ENCODE measurements at places on chromosomes 11 and 22.
A peak's percentile ranks its signal among the peaks of the same experiment; 100 is the strongest.

GRCh38 chr11:64869571-64870175 is 8.7 kb downstream of the EHD1 start:
- DNase-seq = no peak

DNA sequence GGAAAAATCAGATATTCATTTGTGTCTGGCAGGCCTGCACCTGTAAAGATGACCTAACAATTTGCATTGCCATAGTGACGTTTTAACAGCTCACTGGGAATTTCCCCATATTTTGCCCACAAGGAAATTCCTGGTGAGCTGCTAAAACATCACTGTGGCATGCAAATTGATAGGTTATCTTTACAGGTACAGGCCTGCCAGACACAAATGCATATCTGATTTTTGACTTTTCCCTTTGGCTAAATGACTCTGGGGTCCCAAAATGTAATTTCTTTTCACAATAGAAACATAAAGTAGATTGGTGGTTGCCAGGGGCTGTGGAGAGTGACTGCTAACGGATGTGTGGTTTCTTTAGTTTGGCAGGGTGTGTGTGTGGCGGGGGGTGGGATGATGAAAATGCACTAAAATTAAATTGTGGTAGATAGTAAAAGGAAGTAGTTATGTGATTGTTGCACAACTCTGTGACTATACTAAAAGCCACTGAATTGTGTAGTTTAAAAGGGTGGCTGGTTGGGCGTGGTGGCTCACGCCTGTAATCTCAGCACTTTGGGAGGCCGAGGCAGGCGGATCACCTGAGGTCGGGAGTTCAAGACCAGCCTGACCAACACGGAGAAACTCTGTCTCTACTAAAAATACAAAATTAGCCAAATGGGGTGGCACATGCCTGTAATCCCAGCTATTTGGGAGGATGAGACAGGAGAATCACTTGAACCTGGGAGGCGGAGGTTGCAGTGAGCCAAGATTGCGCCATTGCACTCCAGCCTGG is 18.5 kb upstream of the FEZ1 start:
- peak; percentile 85 for DNase-seq

DNA sequence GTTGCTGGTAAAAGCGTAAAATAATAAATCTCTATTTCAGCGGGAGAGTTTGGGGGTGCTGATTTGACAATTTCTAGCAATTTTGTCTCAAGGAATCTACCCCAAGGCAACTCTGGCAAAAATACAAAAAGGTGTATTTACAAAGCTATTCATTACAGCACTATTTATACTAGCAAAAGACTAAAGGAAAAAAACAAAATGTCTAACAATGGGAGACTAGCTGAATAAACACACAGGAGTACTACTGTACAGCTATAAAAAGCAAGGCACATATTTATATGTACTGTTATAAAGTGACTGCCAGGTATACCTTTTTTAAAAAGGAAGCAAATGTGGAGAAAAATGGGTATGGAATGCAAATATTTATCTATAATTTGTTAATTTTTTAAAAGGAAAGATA is 32.7 kb downstream of the SLC35F2 start:
- DNase-seq = no peak

GRCh38 chr11:117022526-117022925 is 75.7 kb downstream of the SIK3 start:
- DNase-seq = no peak

- DNase-seq = peak; percentile 85
Observed at GRCh38 chr11:123054301-123055065, 7.5 kb downstream of the HSPA8 start.

DNA sequence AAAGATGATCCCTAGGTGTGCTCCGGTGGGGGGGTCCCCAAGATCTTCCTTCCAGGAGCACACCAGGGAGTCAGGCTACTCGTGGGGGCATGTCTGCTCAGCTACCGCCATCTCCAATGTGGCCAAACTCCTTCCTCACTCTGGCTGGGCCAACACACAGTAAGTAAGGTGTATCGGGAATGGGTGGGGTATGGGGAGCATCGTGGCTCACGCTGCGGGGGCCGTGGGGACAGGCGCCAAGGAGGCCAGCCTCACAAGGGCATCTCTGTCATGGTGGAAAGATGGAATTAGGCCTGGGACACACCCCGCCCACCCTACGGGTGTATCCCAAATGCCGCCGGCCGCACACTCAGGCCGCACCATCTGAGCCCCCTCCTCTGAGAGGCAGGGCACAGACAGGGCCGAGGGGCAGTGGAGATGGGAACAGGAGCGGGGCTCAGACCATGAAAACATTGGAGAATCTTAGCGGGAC is 8.3 kb downstream of the IGF2 start:
- no peak for DNase-seq

- peak; percentile 44 for DNase-seq
Observed at GRCh38 chr11:132114185-132114584, 743.8 kb downstream of the NTM start.

DNA sequence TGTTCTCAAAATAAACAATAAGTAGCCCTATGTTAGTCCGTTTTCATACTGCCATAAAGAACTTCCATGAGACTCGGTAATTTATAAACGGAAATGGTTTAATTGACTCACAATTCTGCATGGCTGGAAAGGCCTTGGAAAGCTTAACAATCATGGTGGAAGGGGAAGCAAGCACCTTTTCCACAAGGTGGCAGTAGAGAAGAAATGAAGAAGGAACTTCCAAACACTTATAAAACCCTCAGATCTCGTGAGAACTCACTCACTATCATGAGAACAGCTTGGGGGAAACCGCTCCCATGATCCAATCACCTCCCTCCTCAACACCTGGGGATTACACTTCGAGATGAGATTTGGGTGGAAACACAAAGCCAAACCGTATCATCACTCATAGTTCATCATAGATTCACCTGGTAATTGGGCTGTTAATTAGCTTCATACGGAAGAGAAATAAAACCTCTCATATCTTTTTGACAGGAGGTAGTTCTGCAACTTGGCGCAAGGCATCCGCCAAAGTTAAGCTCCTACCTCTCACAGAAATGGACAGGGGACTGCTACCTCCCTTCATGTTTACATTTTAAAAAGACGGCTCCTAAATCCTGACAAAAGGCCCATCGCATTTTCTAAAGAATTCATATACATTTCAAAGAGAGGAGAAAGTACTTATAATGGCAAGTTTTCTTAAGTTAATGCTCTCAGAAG is 49.0 kb downstream of the MUC15 start:
- peak; percentile 10 for DNase-seq

GRCh38 chr11:84188521-84188920 is 902.4 kb upstream of the CCDC90B start:
- DNase-seq = no peak

DNA sequence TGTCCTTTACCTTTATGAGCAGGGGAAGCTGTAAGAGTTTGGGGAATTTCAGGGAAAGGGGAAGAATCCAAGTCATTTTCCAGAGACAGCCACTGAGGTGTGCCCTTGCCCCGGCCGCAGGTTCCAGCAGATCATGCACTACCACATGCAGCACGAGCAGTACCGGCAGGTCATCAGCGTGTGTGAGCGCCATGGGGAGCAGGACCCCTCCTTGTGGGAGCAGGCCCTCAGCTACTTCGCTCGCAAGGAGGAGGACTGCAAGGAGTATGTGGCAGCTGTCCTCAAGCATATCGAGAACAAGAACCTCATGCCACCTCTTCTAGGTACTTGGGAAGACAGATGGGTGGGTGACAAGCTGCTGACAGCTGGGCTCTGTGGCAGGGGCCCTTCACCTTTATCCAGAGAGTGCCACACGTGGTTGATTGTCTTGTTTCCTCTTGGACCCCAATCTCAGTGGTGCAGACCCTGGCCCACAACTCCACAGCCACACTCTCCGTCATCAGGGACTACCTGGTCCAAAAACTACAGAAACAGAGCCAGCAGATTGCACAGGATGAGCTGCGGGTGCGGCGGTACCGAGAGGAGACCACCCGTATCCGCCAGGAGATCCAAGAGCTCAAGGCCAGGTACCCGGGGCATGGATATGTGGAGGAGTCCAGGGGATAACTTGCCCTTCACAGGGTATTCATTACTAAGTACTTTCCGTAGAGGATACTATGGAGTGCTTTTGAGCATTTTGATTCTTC is 5.8 kb upstream of the HMBS start:
- DNase-seq = no peak

DNA sequence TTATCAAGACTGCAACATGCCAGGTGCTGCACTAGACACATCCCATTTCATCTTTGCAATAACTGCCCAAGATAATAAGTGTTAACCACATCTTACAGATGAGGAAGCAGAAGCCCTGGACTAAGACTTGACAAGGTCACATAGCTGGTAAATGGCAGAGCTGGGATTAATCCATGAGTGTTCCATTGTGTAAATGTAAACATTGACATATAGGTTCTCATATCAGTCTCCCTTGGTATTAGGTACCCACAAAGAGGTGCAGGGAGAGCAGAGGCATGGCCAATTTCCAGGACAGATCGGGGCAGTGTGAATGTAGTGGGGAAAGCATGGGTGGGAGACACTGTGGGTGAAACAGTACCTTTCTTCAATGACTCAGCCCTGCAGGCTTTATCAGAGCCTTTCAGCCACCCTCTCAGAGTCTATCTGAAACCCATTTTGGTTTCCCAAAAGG is 17.9 kb downstream of the MICAL2 start:
- DNase-seq = peak; percentile 55

DNA sequence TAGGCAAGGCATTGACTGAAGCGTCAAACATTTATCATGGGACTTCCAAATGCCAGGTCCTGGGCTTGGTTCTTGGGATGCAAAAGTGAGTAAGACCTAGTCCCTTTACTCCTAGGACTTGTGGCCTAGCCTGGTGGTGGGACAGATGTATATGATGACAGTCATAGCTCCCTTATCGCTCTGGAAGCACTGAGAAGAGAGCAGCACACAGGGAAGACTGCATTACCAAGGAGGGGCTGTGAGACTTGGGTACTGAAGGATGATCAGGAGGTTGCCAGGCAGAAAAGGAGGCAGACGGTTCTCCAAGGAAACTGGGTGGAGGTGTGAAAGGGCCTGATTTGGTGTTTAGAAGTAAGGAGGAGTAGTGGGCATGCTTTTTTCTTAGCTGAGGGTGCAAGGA is 32.5 kb downstream of the MICAL2 start:
- no peak for DNase-seq

- no peak for DNase-seq
Observed at GRCh38 chr11:2870969-2871680, 14.4 kb downstream of the CDKN1C start.

DNA sequence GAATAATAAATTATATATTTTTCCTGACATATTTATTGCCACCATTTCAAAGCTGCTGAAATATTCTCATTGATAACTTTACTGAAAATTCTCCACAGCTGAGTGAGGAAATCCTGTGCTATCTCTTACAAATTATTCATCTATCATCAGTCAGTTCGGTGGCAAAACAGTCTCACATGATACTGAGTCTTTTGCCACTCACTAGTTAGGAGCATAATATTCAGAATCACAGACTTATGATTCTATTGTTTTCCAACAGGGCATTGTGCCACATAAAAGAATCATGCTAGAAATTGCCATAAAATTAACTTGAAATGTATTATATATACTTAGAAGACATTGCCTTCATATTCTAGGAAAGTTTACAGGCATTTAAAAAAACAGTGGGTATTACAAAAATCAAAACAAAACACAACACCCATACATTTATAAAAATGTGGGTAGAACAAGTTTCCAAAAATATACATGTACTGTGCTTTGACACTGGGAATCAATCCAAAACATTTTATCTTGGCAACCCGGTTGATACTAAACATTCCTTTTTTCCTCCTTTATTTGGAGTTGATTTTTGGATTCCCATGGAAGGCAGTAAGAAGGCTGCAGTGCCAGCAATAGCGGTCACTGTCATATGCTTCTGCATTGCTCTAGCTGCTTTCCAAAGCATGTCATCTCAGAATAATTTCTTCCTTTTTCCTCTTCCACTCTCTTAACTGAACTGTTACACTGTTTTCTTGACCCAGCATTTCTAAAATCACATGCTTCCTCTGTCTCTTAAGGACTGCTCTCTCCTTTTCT is 42.5 kb downstream of the ATG16L2 start:
- DNase-seq = peak; percentile 62

DNA sequence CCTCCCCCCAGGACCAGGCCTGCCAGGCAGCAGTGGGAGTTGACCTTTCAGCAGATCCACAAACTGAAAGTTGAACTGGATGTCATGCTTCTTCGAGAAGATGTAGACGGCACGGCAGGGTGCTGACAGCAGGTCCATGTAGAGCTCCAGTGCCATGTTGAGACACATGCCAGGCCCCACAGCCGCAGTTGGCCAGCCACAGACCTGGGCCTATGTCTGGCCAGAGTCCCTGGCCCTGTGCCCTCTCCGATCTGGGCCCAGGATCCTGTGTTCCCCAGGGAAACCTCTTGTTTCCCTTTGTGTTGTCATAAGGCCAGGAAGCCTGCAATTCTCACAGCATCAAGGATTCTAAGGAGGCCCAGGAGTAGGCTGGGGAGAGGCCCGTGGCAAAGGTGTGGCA is at the start of gene GSTT4:
Gene GSTT4, minus strand, starts transcription at position 253 of the 400 bp plus-strand sequence. Its CDS starts 97 bp downstream, at position 156.
- no peak for DNase-seq

- DNase-seq = no peak
Observed at GRCh38 chr22:28299309-28299708, 380.3 kb upstream of the PITPNB start.

GRCh38 chr11:117020869-117021564 is 77.2 kb downstream of the SIK3 start:
- no peak for DNase-seq

- peak; percentile 24 for DNase-seq
Observed at GRCh38 chr11:103077554-103077953, 14.4 kb downstream of the DCUN1D5 start.

GRCh38 chr22:20253161-20253560 is 15.0 kb downstream of the RTN4R start:
- no peak for DNase-seq

- no peak for DNase-seq
Observed at GRCh38 chr22:49253656-49254055, 574.0 kb downstream of the BRD1 start.

GRCh38 chr22:26264162-26264561 is 94.9 kb downstream of the SEZ6L start:
- no peak for DNase-seq
